ENCODE measurements at places on chromosomes 5 and 9. TPM values are rescaled to one million over a fixed set of nuclear protein-coding genes. Genes with fewer than 3 reads are reported as not detected.

DNA sequence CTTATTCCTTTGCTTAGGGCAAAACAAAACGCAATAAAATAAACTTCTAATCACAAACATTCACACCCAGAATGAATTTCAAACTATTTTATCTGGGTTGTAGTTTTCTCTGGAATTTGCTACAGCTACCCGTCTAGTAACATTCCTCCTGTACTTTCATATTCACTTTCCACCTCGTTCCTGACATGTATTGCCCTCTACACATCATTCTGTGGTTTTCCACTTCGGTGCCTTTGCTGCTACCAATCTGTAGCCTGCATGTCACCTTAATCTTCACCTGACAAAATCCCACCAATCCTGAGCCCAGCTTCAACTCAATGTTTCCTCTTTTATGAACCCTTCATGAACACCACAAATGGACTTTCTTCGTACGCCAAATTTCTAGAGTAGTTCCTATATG lies 694.1 kb upstream of the C9orf72 start:
- DNase-seq: no peak

The GABRA1 gene
- not detected for total RNA-seq

DNA sequence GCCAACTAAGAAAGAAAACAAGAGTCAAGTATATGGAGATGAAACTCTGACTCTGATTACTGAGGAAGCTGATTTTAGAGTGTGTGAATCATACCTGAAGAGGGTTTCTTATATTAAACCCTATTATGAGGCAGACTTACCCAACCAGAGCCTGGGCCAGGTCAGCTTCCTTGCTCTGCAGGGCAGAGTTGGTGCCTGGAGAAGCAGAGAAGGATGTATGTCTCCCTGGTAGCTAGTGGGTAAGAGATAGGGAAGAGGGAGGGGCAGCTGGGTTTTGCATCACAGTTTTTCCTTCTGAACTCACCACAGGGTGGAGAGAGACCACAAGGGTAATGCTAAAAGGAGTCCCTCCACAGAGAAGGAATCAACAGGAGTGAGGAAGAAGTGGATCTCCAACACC lies 104.1 kb downstream of the CMYA5 start:
- DNase-seq: no peak

GRCh38 chr9:128526720-128527119 lies 22.2 kb downstream of the GLE1 start:
- DNase-seq: no peak

The C5orf34 gene
- total RNA-seq: 3.6 TPM

DNA sequence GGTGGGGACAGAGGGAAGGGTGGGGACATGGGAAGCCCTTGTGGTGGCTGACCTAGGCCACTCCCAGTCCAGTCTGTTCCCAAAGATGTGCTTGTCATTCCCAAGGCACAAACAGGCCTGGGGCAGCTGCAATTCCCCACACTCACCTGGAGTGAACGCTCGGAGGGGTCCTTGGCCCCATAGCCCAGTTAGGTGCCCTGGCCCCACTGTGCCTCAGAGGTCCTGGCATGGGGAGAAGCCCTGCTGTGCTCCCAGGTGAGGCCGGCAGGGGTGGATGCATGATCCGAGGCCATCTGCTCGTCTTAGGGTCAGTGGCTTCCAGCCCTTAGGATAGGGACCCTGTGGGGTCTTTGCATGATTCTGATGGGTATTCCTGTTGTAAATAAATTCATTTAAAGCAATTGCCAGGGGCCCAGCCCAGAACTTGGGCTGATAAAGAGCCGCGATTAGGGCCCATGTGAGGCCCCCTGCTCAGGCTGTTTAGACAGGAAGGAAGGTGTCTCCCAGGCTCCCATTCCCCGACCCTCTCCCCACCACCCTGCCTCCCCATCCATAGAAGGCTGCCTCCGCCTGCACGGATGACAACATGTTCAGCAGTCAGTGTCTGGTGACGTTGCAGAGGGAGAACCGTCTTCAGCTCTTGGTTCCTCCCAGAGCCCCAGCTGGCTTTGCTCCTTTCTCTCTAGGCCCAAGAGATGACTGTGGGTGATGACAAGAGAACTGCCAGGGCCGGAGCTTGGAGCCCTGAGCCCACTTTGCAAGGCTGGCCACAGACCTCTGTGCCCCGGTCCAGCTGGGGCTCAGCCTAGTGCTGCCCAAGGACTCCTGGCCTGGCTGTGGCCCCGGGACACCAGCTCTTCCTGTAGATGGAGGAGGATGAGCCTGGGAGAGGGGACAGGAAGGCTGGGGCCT lies 28.4 kb upstream of the IRX4 start:
- no peak for DNase-seq

- DNase-seq: no peak
Observed at GRCh38 chr5:36705055-36705454, 98.6 kb downstream of the SLC1A3 start.

The QRFP gene
- not detected for total RNA-seq

GRCh38 chr9:115291841-115292240 lies 173.9 kb upstream of the TNC start:
- DNase-seq: no peak

GRCh38 chr5:17217493-17218352 lies at the start of gene BASP1:
BASP1 (plus strand) TSS chr5:17217631; CDS start chr5:17275217, 57,586 bp downstream.
- DNase-seq: no peak

- no peak for DNase-seq
Observed at GRCh38 chr5:59090323-59090722, 507.4 kb downstream of the RAB3C start.

The DENND1A gene
- total RNA-seq: 26.6 TPM

GRCh38 chr5:8522646-8523045 lies 653.7 kb downstream of the MTRR start:
- DNase-seq: no peak

DNA sequence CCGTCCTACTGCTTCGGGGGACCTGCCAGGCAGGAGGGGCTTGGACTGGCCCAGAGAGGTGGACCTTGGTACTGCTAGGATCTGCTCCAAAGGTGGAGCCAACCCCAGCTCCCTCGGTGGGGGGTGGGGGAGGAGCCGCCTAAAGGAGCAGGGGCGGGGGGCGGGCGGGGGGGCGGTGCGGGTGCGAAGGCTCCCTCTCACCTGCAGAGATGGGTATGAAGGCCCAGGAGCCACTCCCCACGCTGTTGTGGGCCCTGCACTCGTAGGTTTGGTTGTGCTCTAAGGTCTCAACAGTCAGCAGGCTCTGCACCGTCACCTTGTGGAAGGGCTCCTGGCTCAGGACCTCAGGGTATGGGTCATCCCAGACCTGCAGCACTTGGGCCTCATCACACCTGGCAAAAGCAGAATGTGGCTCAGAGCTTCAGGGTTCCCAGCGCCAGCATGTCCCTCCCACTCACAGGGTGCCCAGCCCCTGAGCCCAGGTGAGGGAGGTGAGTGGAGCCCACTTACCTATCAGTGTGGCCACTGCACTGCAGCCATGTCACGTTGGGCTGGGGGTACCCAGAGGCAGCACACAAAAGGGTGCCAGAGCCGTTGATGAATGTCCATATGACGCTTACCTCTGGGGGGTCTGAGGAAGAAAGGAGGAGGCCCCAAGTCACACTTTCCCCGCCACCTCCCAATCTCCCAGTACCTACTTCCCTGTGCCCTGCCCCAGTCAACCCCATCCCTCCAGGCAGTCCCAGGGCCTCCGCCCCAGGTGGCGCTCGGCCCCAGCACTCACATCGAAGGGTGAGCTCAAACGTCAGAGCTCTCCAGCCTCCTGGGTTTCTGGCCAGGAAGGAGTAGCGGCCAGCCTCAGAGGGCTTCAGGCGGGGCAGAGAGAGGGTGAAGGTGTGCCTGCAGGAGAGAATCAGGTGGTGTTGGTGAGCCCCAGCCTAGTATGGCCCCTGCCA lies 16.4 kb downstream of the CSF1R start:
- no peak for DNase-seq

DNA sequence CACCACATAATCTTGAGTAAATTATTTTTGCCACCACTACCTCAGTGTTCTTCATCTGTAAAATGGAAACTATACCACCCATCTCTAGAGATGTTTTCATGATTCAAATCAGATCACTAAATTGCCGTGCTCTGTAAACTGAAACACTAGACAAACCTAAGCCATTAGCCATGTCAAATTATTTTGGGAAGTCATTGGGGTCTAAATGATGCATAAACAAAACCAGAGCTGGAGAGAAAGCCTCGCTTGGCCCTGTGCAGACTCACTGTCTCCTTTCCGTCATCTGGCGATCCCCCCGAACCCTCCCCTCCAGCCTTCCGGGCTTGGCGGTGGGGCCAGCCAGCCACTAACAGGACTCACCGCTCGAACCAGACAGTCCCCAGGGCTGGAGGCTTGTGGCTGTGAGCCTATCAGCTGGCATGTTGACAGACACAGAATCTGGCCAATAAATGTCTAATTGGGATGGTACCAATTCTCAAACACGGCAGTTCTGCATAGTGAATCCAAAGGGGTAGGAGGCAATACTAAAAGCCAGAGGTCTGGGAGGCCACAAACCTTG lies 256.5 kb downstream of the SEC61B start:
- DNase-seq: no peak

DNA sequence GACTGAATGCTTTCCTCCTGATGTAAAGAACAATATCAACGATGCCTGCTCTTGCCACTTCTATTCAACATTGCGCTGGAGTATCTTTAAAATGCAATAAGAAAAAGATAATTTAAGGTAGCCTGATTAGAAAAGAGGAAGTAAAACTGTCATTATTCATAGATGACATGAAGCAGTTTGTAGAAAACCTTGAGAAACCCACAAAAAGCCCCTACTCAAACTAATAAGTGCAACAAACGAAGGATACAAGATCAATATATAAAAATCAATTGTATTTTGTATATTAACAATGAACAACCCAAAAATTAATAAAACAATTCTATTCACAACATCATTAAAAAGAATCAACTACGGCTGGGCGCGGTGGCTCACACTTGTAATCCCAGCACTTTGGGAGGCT lies 76.4 kb upstream of the CKMT2 start:
- DNase-seq: no peak

DNA sequence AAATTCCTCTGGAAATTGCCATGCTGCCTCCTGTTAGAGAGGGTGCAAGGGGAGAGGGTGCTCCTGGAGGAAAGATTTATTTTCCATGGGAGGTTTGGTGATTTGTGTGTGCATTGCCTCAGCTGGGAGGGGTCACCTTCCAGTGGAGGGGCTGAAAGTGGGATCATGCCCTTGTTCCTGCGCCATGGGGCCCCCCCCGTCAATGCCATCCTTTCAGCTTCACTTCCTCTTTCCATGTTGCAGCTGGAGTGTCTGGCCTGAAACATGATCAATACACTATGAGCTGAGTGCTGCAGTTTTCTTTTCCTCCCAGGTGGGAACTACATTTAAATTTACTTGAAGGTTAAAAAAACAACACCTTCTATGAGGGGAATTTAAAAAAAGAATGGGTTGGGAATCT lies 176.8 kb downstream of the MELK start:
- no peak for DNase-seq

DNA sequence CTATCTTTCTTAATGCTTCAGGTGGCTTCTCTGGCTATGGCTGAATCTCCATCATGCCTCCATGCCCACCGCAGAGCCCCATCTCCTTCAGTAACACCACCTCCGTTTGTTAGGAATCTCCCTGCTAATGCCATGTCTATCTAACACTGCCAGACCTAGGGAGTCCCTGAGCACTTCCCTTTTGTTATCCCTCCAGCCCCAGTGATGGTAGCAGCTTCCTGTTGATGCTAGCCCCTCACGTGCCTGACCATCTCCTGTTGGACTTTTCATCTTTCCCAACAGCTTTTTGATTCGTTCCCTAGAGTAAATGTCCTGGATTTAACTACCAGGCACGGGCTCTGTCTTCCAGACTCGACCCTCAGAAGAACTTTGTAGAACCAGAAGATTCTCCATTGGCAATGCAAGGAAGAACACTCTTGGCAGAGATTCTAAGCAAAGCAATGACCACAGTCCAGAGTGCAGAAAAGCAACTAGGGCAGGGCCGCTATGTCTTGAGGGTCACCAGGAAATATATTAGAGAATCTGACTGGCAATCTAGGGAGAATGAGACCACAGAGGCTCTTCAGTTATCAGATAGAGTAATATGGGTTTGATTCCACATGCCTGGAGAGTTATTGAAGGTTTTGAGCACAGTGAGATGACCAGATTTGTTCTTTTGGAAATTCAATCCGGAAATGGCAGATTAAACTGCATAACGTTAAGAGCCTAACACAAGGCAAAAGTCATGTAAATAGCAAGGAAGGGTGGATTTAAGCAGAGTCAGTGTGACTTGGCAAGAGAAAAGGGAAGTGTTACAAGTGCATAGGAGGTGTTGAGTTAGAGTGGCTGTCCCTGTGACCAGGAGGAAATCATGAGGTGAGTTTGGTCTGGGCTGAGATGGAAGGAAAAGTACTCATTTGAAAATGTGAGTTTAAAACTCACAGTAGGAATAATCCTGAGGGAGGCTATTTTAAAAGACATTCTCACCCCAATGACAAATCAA lies 555.2 kb downstream of the ACTL7B start:
- DNase-seq: no peak

- DNase-seq: no peak
Observed at GRCh38 chr9:109499093-109499630, 1.1 kb upstream of the PTPN3 start.

- no peak for DNase-seq
Observed at GRCh38 chr9:8262625-8263622, 463.3 kb upstream of the DMAC1 start.

DNA sequence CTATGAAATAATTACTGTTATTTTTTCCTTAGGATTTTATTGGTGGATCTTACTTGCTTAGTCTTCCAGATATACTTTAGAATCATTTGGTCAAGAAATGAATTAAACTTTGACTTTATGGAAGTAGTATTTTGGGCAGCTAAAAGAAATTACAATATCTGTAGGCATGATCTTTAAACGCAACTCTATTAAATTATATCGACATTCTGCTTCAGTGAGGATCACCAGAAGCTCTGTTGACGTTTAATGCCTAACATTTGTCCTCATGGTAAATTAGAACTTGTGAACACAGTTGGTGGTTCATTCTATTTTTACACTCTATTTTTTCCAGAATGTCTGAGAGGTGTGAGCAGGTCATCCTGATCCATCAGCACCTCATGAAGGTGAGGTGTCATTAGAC lies 211.6 kb downstream of the TMEM167A start:
- no peak for DNase-seq

- peak; percentile 35 for DNase-seq
Observed at GRCh38 chr9:133075925-133076630, 14.3 kb downstream of the CEL start.

The DBH gene
- total RNA-seq: not detected

GRCh38 chr5:124952079-124952478 lies 205.6 kb upstream of the ZNF608 start:
- DNase-seq: no peak

DNA sequence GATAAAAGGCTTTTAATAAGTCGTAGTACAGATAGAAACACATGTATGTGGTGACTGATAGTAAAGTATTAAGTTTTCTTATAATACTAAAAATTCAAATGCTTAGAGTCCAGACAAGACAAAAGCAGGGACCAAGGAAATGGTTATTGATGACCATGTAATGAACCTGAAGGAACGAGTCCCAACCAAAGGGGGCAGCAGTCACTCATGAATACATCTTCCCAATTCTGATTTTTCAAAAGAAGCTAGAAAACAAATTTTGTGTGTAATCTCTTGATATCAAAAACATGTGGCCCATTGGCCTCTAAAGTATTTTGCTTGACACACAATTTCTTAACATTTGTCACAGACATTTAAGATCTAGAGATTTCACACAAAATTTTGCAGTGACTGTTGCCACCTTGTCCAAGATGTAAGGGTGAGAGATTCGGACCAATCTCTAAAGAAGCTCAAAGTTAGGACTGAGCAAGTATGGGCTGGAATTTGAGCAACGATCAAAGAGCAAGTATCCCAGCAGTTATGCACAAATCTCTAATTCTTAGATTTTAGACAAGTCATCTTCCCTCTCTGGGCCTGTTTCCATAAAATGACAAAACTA lies 66.8 kb downstream of the ARL15 start:
- no peak for DNase-seq

- no peak for DNase-seq
Observed at GRCh38 chr5:73471654-73472053, 23.1 kb upstream of the FOXD1 start.

Data from epithelial cell of proximal tubule (primary cell).